ENCODE measurements at places on chromosomes 4 and X.
A peak's percentile ranks its signal among the peaks of the same experiment; 100 is the strongest.

DNA sequence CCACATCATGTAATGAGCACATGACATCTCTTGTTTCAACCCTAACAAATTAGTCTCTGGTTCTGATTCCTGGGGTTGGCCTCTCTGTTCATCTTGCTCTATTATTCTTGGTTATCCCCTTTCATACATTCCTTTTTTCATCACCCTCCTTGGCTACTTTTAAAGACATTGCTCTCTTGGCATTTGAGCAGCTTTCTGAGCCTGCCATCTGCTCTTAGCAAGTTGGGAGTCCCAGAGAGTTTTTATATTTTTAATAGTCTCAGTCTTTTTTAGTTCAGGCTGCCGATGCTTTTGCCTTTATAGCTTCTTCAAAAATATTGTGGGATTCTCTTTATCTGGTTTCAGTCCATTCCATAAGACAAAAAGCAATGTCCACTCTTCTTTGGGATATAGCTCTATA lies 1270.9 kb downstream of the ADGRL3 start:
- DNase-seq: no peak

DNA sequence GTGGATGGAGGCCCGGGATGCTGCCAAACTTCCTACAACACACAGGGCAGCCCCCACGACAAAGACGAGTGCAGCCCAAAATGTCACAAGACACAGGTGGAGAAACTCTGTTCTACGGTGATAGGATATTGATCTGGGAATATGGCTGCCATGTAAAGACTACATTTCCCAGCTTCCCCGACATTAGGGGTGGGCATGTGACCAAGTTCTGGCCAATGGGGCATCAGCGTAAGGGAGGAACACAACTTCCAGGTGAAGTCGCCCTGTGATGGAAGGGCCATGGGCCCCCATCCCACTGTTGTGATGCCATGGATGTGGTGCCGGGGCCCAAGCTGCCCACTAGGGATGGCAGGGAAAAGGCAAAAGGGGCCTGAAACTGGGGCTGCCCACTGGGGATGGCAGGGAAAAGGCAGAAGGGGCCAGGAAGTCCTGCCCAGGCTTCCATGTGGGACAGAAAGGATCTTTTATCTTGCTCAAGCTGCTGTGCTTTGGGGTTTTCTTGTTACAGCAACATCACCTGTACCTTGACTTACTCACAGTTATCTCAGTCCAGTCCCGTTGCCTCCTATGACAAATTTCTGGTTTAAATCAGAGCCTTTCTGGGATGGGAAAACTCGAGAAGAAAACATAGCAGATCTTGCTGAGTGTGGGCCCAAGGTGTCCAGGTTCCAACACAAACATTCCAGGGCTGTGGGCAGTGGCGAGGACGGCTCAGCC lies 9.7 kb upstream of the ADRA2C start:
- no peak for DNase-seq

DNA sequence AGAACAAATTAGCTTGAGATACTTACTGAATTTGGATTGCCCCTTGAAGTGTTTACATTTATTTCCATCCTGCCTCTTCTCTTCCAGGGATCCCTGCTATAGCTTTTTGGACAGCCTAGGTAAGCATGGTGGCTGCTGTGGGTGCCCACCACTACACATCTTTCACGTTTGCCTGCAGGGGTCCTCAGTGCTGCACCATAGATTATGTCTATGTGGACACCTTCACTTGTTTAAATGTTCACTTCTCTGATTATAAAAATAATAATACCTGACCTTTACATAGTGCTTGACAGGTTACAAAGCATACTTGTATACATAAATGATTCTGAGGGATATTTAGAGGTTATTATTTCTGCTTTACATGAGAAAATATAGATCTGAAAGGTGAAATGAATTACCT lies 67.9 kb upstream of the SLC4A4 start:
- peak; percentile 19 for DNase-seq

DNA sequence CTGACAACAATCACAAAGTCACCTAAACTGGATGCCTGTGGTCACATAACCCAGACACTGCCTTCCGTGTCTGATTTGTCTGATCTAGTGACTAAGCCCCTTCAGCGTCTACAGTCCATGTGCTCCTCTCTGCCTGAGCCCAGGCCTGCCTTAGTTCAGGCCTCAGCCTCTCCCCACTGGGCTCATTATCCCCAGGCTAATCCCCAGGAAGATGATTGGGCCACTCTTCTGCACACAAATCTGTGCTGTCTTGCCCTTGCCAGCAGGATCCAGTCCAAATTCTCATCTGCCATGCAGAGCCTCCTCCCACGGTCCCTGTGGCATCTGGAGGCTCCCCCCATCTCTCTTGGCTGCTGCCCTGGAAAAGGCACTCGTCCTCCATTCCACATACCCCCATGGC lies 96.5 kb downstream of the SLC2A9 start:
- DNase-seq: no peak

- no peak for DNase-seq
Measured at GRCh38 chrX:6279277-6279909, 50.7 kb upstream of the NLGN4X start.

DNA sequence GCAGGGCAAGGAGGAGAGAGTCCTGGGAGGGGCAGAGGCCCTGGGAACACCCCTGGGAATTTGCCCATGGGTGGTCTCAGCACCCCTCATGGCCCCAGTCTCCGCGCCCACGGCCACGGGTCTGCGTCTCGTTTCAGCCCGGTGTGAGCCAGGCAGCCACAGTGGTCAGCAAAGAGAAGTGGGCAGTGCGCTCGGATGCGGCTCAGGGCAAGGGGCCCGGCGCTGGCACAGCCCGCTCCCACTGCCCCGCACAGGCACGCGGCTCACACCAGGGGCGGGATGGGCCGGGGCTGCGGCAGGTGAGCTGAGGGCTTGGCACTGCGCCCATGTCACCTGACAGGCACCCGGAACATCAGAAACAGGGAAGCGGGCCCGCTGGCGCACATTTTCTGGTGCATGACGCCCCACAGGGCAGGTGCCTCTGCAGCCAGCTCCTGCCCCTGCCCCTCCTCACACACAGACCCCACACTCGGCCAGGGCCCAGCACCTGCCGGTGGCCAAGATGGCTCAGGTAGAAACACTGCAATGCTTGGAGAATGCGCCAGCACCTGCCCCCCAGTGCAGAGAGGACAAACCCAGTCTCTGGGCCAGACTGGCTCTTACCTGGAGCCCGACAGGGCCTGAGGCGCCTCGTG lies 41.9 kb upstream of the MXD4 start:
- DNase-seq: no peak

DNA sequence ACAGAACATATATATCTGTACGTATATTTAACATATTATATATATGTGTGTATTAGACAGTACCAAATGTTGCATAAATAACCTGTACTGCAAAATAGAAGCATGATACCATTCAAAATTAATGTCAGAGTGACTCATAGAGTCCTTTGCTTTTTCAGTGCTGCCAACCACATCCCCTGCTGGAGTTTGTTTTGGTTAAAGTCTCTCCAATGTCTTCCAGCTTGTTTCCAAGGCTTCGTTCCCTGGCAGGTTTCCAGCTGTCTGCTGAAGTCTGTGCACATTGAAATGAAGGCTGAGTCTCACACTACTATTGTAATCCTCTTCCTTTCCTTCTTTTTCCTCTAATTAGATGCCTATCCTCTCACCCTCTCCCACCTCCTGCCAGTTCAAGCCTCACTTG lies 14.9 kb downstream of the NRK start:
- no peak for DNase-seq

Data from trophoblast cell (in vitro differentiated cells and primary cell).